ENCODE measurements at places on chromosomes 2 and 18. TPM values are rescaled to one million over a fixed set of nuclear protein-coding genes. Genes with fewer than 3 reads are reported as not detected.

The RBKS gene
- total RNA-seq: 4.6 TPM

DNA sequence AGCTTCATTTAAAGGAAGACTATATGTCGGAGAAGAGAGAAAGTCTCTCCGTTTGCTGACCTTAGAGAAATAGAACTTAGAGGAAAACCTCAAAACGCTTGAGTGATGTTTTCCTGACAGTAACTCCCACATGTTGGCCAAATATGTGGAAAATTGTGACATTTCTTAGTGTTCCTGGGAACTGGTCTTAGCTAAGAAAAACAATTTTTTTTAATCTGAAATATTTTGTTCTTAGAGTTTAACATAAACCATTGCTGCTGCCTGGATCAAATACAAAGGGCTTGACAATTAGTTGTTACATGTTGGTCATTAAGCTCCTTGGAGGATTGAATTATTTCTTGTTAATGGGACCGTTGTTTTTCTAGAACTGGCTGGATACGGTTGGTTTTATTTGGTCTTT, 16.3 kb downstream of the DYNC2LI1 start:
- DNase-seq: no peak

DNA sequence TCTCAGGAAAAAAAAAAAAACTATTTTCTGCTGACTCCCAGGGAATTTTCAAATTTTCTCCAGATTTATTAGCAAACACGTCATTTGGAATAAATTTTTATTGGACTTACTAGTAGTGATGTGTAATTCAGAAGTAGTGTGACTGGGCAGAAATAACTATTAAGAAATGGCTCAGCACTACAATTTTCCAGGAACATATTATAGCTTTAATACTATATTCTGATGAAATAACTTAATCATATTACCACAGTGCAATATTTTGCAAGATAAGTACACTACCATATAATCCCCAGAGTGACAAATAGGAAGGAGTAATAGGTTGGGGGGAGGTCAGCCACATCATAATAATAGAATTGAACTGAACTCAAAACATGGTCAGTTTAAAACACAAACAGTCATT, 19.7 kb upstream of the TNFAIP6 start:
- DNase-seq: no peak

- DNase-seq: no peak
Measured at GRCh38 chr2:197926673-197927072, 122.3 kb downstream of the PLCL1 start.

- DNase-seq: no peak
Measured at GRCh38 chr18:45801416-45802004, 24.0 kb upstream of the SIGLEC15 start.

The GALNT1 gene
- 35.8 TPM for total RNA-seq

The PTPRN gene
- 0.43 TPM for total RNA-seq

DNA sequence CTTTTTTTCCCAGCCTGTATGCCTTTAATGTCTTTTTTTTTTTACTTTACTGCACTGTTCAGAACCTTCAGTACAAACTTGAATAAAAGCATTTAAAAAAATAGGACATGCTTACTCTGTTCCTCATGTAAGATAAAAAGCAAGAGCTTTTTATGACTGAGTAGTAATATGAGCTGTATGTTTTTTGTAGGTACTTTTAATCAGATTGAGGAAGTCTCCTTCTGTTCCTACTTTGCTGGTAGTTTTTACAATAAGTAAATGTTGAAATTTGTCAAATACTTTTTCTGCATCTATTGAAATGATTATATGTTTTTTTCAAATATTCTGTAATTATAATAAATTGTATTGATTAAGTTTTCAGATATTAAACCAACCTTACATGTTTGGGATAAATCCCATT, 189.8 kb downstream of the FAM210A start:
- no peak for DNase-seq

DNA sequence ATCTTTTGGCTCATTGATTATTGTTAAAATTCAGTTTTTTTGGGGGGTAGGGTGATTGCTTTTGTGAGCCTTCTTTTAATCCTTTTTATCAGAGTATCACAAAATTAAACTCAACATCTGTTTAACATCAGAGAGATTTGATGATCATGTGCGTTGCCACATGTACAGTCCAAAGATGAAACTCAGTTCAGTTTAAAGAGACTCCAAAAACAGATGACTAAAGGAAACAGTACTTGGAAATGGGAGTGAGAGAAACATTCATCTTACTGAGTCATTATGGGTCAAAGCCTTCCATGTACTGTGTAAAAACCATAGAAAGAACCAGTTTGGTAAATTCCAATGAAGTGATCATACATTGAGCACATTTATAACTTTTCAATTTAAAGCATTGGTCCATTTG, 53.0 kb downstream of the LYPD6 start:
- DNase-seq: no peak

GRCh38 chr18:49201464-49201863, 250.7 kb upstream of the SMAD7 start:
- DNase-seq: no peak

DNA sequence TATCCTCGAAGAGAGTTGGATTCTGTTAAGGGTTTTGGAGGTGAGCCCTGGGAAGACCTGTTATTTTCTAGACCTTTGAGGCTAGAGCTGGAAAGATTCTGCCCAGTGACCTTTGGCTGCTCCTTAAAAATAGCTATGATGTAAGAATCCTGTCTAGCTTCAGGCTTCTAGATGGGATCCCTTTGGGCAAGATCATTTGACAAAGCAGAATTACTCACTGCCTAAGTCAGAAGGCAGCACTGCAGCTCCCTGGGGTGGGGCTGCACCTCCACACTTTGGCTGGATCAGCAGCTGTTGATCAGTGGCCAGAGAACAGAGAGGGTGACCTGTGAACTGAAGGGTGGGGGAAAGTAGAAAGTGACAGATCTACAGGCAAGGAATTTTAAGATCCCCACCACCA, 103.8 kb downstream of the ASAP2 start:
- DNase-seq: no peak

Measured in activated CD4-positive, alpha-beta T cell treated with anti-CD3 and anti-CD28 coated beads for 36 hours (primary cell).